Karpas-422 (cell line): ENCODE measurements at places on chromosomes 1 and 21.

- DNase-seq = no peak
Measured at GRCh38 chr1:206511362-206512057, 4.2 kb downstream of the RASSF5 start.

DNA sequence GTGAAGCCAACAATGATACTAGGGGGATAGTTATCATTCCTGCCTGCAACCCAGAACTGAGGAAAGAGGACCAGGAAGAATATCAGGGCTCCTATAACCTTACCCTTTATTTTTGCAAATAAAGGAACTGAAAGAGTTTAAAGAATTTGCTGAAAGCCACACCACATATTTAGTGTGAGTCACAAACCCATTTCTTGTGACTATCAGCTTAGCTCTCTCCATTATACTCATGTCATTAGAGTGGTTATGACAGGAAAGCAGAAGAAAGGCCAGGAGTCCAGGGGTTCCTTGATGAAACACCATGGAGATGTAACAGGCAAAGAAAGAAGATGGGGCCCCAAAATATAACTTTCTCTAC is 141.1 kb upstream of the SAMSN1 start:
- DNase-seq = no peak

GRCh38 chr1:219798283-219799030 is 129.9 kb downstream of the SLC30A10 start:
- no peak for DNase-seq

DNA sequence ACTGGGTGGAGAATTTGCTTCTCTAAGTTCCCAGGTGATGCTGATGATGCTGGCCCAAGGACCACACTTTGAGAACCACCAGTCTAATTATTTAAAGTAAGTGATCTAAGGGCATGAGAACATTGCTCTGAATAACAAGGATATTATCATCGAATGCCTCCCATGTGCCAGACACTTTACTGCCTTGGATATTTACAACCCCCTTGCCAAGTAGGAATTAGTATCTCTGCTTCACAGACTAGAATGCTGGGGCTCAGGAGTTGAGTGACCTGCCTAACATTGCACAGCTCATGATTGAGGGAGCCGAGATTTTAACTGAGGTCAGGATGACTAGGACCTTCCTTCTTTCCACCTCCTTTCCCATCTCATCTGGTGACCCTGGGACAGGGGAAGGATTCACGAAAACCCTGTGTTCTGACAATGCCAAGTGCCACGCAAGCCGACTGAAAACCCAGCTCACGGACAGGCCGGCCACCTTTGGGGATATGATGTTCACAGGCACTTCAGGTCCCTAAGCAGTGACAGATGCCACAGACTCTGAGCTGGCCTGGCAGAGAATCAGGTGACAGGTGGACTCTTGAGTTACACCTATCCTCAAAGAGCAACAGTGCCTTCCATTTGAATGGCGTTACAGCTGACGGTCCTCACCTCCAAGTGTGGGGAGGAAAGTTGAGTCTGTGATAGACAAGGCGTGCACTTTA is 230.7 kb downstream of the TOMM20 start:
- DNase-seq = no peak

DNA sequence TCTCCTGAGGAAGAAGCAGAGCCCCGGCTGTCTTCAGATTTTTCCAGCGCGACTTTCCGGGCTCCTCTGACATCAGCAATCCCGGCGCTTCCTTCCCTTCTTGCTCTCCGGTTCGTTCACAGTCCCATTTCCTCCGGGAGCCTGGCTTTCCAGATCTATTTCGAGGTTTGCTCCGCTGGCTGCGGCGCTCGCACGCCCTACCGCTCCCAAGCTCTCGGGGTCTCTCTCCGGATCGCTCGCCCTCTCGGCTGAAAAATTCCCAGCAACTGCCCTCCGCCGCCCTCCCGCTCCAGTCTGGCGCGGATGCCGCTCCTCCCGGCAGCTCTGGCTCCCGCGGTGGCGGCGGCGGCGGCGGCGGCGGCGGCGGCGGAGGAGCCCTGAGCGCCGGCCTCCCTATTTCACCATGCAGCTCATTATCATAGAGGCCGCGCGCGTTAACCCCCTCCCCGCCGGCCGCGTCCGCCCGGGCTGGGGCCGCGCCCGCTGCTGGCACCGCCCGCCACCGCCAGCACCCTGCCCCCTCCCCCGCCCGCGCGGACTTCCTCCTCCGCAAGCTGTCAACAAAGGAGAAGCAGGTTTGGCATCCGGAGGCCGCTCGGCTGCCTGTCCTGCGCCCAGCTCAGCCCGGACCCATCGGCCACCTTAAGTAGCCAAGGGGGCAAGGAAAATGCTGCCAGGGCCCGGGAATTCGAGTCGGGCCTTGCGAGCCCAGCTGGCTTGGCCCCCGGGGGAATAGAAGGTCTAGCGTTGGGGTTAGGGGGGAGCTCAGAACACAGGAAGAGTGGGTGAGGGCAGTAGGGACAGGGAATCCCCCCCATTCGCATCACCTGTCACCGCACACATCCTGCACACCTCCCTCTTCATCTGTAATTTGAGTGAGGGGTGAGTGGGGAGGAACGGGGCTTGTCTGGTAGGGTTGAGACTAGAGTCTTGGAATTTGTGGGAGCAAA is at the start of gene PLXNA2:
TSS of gene PLXNA2 (minus strand) at position 418 of the 950 bp plus-strand sequence. CDS start 26,462 bp downstream, outside the sequence.
- DNase-seq = peak; percentile 76

DNA sequence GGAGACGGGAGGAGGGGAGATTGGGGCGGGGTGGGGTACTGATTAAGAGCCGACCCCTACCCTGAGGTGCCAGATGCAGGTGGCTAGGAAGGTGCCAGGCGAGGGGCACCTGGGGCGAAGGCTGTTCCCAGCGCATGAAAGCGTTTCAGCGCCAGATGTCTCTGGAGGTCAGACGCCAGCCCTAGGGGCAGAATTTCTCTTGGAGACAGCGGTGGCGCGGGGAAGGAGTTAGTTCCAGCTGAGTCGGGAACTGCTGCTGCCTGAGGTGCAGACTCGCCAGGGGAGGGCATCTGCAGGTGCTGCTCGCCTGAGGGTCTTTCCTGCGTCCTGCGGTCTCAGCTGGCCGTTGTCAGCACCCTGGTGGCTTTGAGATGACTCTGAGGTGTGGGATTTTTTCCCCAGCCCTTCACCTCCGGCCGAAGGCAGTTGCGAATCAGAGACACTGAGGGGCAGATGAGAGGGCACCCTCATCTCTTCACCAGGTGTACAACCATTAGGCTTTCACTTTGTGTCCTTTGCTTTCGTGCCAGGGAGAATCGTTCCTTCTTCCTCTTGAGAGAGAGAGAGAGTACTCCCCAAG is 539 bp downstream of the CGN start:
- peak; percentile 50 for DNase-seq

GRCh38 chr1:42529724-42530181 is 66.7 kb downstream of the CCDC30 start:
- DNase-seq = no peak

GRCh38 chr1:62228883-62229187 is 34.2 kb downstream of the L1TD1 start:
- DNase-seq = no peak
